Fibroblast of upper back skin (primary cell): ENCODE measurements at places on chromosomes 3 and 15.

DNA sequence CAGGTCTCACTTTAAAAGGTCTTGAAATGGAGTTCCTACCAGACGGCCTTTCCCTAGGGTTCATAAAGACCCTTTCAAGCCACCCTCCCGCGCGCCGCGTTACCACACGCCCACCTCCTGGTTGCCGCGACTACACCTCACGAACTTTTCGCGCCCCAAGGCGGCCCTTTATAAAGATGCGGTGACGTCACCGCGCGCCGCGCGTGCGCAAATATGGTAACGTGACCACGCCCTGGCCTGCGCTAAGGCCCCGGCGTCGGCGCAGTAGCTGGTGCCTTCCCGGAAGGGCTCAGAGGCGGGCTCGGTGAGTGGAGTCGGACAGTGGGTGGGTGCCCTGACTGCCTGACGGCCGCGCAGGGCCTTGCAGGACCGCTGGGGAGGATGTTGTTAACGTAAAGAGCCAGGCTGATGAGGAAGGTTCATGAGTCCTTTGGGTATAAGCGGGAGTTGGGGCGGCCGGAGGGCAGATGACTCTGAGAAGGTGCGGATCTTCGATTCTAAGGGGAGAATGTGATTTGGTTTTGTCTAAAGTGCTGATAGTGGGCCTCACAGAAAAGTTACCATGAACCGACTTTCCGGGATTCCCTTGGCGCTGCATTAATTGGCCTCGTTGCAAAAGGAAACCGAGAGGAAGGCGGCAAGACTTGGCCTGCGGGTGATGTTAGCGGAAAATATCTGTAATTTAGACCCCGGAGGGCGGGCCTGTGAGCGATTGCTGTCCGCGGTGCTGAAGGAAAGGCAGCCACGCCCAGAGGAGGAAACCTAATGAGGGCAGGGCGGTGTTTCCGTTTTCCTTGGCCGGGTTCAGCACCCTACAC, 54.4 kb downstream of the FEZF2 start:
- peak; percentile 87 for DNase-seq

DNA sequence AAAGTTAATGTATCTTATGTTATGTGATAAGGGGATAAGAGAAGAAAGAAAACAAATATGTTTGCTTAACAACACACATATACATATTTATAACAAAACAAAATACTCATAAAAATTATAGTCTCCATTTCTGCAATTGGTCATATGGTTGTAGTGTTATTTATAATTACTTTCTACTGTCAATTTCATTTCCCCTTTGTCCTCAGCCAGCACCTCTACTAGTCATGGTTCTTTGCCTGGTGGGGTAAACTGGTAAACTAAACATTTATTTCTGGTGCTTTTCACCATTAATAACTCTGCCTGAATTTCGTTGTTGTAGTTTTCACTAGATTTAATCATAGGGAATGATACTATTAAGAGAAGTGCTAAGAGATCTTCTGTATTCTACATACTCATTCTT, 88.0 kb upstream of the ALCAM start:
- DNase-seq, result no peak

- DNase-seq, result no peak
These were observed 670.8 kb upstream of the NR2F2 start for GRCh38 chr15:95659656-95660055.

- DNase-seq, result no peak
These were observed 8.4 kb downstream of the GMNC start for GRCh38 chr3:190854062-190854461.
